ENCODE measurements at places on chromosomes 12 and 14.
A peak's percentile ranks its signal among the peaks of the same experiment; 100 is the strongest.

DNA sequence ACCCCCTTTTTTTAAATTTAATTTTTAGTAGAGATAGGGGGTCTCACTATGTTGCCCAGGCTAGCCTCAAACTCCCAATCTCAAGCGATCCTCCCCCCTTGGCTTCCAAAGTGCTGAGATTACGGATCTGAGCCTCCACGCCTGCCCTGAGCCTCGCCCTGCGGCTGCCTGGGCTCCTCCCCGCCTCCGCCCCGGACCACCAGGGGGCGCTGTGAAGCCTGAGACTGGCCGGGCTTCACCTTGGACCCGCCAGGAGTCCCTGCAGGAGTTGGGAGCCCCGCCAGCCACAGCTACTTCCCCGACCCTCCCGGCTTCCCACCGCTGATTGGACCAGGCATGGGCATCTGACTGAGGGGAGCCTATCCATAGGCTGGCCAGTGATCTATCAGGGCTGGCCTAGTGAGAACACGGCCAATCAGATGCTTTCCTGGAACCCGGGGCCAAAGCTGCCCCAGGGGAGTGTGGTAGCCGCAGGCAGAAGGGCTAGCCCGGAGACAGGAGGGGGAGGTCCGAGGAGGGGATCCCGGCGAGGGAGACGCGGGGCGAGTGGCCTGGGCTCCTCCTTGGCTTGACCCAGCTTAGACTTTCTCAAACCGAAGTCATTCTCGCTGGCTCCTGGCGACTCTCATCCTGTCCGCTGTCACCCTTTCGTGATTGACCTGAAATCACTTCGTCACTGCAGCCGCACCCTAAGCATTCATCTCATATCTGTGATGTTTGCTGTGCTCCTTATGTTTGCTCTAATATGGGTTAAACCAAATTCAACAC is 15.1 kb upstream of the ANKRD9 start:
- peak overlapping the region; percentile 81 for H3K27ac ChIP-seq
- H3K36me3 ChIP-seq: peaks cover 7% of the 10 kb centered on the region
- H3K4me1 ChIP-seq: peaks cover 24% of the 10 kb centered on the region

DNA sequence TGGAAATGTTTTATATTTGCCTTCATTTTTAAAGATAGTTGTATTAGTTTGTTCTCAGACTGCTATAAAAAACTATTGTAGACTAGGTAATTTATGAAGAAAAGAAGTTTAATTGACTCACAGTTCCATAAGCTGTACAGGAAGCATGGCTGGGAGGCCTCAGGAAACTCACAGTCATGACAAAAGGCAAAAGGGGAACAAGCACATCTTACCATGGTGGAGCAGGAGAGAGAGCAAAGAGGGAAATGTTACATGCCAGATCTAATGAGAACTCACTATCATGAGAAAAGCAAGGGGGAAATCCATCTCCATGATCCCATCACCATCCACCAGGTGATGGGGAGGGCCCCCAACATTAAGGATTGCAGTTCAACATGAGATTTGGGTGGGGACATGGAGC is 35.5 kb upstream of the UNC79 start:
- H3K27ac ChIP-seq: no peak overlapping the region
- peaks cover 1% of the 10 kb centered on the region for H3K36me3 ChIP-seq
- no peak for DNase-seq
- peaks cover 70% of the 10 kb centered on the region for H3K27me3 ChIP-seq

GRCh38 chr14:99737451-99737951 is 53.4 kb downstream of the CYP46A1 start:
- no peak overlapping the region for H3K4me3 ChIP-seq
- H3K36me3 ChIP-seq: peaks cover 2% of the 10 kb centered on the region
- DNase-seq: no peak
- no peak overlapping the region for H3K27ac ChIP-seq
- peaks cover 88% of the 10 kb centered on the region for H3K27me3 ChIP-seq

- no peak overlapping the region for H3K4me3 ChIP-seq
- no peak overlapping the region for H3K27ac ChIP-seq
- no peak for DNase-seq
- peaks cover 52% of the 10 kb centered on the region for H3K27me3 ChIP-seq
- H3K4me1 ChIP-seq: peaks cover 9% of the 10 kb centered on the region
- H3K36me3 ChIP-seq: no peaks in the 10 kb centered on the region
These were observed 60.2 kb downstream of the ANO2 start for GRCh38 chr12:5884866-5885265.

GRCh38 chr12:20367583-20368113 is 689 bp upstream of the PDE3A start:
- no peak overlapping the region for H3K27ac ChIP-seq
- H3K36me3 ChIP-seq: peaks cover 4% of the 10 kb centered on the region
- H3K4me1 ChIP-seq: no peaks in the 10 kb centered on the region

DNA sequence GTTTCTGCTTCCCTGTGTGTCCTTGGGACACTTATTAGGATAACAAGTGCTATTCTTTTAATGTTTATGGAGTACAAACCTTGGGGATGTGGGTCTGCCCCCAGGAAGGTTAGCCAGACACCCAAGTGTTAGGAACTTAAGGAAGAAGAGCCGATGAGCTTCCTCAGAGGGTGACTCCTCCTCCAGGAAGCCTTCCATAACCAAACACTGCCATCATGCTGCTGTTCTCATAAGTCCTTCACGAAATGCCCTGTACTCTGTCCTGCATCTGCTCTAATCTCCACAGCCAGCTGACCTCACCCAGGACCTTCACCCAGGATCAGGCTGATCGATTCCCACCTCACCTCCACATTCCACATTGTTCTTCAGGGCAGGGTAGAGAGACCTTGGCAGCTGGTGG is 1.2 kb upstream of the KRT85 start:
- DNase-seq: no peak
- peaks cover 25% of the 10 kb centered on the region for H3K27me3 ChIP-seq
- no peaks in the 10 kb centered on the region for H3K4me1 ChIP-seq
- no peaks in the 10 kb centered on the region for H3K36me3 ChIP-seq
- no peak overlapping the region for H3K4me3 ChIP-seq

GRCh38 chr14:105180592-105181548 is at the start of gene NUDT14:
TSS of gene NUDT14 (minus strand) at chr14:105181312. CDS start at chr14:105181209, 103 bp downstream.
- H3K4me1 ChIP-seq: no peaks in the 10 kb centered on the region
- H3K27me3 ChIP-seq: peaks cover 12% of the 10 kb centered on the region
- H3K27ac ChIP-seq: no peak within 1 kb of the TSS
- peak within 1 kb of the TSS; percentile 71 for H3K4me3 ChIP-seq

- H3K27me3 ChIP-seq: no peaks in the 10 kb centered on the region
- no peaks in the 10 kb centered on the region for H3K4me1 ChIP-seq
- DNase-seq: no peak
- no peaks in the 10 kb centered on the region for H3K36me3 ChIP-seq
- H3K4me3 ChIP-seq: no peak overlapping the region
These were observed 23.2 kb upstream of the DCN start for GRCh38 chr12:91205811-91206210.

DNA sequence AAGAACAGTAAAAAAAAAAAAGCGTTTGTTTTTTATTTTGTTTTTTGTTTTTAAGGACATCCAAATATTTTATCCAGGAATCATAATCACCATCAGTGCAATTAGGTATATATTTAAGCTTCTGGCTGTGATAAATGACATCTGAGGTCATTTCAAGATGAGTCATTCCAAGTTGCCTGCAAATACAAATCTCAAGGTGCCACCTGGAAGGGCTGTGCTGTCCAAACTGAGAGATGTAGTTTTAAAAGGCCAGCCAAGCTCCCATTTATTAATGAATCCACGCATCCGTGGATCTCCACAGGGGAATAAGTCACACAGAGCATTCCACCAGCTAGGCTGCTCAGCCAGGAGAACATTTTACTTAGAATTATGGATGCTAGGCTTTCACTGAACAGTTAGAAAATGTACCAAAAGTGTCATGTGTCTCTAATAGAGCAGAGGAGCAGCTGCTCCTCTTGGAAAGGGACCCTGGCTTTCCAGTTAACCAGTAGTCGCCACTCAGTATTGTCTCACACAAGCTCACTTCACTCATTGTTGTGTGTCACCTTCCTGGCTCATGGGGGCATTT is 1151.4 kb upstream of the TMEM132C start:
- peaks cover 34% of the 10 kb centered on the region for H3K27me3 ChIP-seq
- DNase-seq: no peak
- no peak overlapping the region for H3K27ac ChIP-seq
- H3K4me1 ChIP-seq: no peaks in the 10 kb centered on the region
- H3K36me3 ChIP-seq: no peaks in the 10 kb centered on the region

GRCh38 chr14:105064721-105065143 is 498 bp downstream of the GPR132 start:
- DNase-seq: no peak
- no peaks in the 10 kb centered on the region for H3K27me3 ChIP-seq
- H3K4me3 ChIP-seq: peak overlapping the region; percentile 99
- H3K36me3 ChIP-seq: peaks cover 51% of the 10 kb centered on the region

DNA sequence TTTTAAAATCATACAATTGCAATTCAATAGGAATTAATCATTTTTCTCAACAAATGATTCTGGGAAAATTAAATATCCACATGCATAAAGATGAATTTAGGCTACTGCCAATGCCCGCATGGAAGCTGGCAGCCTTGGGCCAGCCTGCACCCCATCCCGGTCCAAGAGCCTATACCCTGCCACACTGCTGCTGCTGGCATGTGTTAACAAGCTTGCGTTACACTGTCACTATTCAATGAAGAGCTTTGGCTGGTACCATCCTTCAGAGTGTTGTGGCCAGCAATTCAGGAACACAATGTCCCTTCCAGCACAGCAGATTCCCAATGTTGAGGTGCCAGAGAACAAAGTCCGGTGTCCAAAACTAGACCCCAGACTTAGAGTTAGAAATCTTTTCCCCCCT is 13.6 kb upstream of the TAS2R14 start:
- DNase-seq: no peak
- H3K27ac ChIP-seq: no peak overlapping the region
- no peaks in the 10 kb centered on the region for H3K27me3 ChIP-seq
- H3K36me3 ChIP-seq: no peaks in the 10 kb centered on the region

DNA sequence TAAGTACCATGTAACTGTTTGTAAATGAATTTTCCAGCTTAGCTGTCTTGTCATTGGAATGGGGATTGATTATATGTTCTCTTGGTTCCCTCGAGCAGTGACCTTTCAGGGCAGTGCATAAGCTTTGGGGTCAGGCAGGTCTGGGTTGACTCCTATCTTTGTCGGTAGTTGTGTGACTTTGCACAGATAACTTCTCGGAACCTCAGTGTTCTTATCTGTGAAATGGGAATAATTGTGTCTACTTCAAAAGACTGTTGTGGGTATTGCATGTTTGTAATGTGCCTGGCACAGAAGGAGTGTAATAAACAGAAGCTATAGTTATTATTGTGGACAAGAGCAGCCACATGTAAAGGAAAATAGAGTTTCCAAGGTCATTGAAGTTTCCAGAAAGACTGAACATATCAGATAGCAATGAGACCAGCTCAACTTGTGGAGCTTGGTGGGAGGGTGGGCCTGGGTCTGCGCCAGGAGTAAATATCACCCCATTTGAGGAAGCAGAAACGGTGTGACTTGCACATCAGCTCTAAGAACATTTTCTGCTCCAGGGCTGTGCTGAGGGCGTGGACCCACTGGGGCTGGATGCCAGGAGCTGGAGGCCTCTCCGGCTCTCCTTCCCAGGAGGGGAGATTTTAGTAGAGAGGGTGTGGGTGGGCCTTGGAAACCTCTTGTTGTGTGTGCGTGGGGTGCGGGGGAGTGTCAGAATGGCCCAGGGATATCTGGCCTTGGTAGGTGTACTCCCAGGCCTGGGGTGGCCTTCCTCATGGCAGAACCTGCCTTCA is 19.7 kb downstream of the FOS start:
- no peak for DNase-seq
- peaks cover 22% of the 10 kb centered on the region for H3K4me1 ChIP-seq
- H3K36me3 ChIP-seq: peaks cover 15% of the 10 kb centered on the region
- H3K4me3 ChIP-seq: no peak overlapping the region
- no peak overlapping the region for H3K27ac ChIP-seq

- H3K27me3 ChIP-seq: no peaks in the 10 kb centered on the region
- H3K4me3 ChIP-seq: no peak overlapping the region
- DNase-seq: no peak
- no peak overlapping the region for H3K27ac ChIP-seq
- peaks cover 2% of the 10 kb centered on the region for H3K36me3 ChIP-seq
These were observed 64.7 kb downstream of the PPP2R5E start for GRCh38 chr14:63478437-63478852.

GRCh38 chr12:1318327-1319031 is 275.9 kb downstream of the FBXL14 start:
- no peaks in the 10 kb centered on the region for H3K4me1 ChIP-seq
- H3K4me3 ChIP-seq: no peak overlapping the region
- no peaks in the 10 kb centered on the region for H3K27me3 ChIP-seq
- H3K27ac ChIP-seq: no peak overlapping the region
- H3K36me3 ChIP-seq: peaks cover 5% of the 10 kb centered on the region

GRCh38 chr14:71616013-71616412 is 316.2 kb upstream of the RGS6 start:
- H3K4me1 ChIP-seq: peaks cover 9% of the 10 kb centered on the region
- DNase-seq: no peak
- H3K27ac ChIP-seq: no peak overlapping the region
- H3K36me3 ChIP-seq: peaks cover 5% of the 10 kb centered on the region
